Foreskin keratinocyte (primary cell): ENCODE measurements at places on chromosomes 3 and 15.

DNA sequence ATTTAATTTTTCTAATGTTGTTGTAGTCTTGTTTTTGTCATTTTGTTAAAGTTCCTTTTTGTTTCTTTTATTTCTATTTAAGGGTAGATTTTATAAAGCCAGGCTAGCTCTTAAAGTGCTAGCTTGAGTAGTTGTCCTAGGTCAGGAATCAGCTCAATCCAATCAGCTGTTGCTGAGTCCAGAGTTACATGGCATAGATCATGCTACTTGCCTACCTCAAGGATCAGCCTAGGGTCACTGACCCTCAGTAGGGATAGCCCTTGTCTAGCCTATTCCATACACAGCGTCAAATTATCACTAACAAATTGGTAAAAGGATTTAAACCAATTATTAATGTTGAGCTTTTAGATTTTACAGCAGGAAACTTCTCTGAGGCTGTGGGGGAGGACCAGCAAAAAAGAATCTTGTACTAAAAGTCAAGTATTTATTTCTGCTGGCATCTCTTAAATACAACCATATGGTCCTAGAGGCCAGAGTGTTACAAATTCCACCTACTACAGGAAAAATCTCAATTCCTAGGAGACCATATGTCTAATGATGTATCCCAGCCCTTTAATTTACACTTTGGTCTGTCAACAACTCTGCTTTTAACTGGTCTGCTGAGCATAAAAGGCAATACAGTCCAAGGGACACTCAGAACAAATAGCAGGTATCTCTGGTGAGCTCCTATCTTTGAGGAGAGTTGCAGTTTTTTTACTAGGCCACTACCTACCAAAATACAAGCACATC is 138.3 kb upstream of the PTPRG start:
- no peak for DNase-seq

DNA sequence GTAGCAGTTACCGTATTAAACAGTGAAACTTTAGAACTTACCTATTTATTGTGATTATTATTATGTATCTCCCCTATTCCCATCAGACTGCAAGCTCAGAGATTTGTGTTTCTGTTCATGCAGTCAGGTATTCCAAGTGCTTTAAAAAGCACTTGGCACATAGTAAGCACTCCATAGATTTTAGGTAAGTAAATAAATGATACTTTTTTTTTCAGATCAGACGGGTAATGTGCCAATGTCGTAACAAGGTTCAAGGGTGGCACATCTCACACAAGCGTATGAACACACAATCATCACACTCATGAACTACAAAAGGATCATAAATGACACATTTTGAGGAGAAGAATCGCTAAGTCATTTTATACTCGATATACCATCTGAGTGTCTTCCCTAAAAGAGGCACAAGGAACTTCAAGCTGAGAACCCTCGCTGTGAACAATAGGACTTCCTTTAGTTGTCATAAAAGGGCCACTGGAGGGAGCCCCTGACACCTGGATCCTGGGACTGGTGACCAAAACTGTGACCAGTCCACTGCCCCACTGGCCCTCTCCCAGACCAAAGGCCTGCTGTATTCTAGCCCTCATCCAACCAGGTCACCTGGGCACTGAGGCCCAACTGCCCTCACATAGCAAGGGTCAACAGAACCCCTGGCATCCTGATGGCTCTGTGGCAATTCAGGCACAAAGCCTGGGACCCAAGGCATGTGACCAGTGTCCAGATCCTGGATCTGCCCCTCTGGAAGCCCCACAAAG is 32.1 kb downstream of the KIF9 start:
- DNase-seq, result no peak

DNA sequence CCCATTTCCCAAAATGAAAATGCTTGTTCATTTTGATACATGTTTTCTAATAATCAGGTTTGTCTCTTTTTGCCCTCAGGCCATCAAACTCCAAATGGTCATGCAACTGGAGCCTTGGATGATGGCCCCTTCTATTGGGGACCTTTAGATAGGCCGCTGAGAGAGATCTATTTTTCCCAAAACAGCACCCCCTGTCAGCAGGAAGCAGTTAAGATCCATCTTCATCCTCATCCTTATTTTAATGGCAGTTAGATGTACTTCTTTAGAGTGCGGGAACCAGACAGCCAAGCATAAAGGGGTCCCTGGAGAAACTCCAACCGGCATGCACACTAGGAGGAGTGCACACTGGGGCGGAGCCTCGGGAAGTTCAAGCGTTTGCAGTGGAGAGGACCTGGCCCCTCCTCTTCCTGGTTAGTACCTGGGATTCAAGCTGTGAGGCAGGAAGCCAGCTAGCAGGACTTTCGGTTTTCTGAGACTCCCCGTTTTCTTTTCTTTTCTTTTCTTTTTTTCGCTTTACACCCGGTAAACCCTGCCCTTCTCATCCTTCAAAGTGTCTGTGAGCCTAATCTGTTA is 31.9 kb upstream of the STRIT1 start:
- no peak for DNase-seq

GRCh38 chr3:130811557-130811956 is 64.9 kb upstream of the PIK3R4 start:
- DNase-seq, result no peak

DNA sequence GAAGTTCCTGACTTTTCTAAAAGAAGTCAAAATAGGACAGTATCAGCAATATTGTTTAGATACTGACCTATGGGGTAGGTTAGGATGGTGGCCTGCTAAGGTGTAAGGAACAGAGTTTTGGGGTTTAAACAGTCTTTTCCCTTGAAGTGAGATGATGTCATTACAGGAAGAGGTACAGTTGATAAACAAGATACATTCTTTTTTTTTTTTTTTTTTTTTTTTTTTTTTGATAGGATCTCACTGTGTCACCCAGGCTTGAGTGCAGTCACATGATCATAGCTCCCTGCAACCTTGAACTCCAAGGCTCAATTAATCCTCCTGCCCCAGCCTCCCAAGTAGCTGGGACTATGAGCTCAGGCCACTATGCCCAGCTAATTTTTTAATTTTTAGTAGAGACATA is 33.3 kb downstream of the SLC25A36 start:
- DNase-seq, result no peak

- DNase-seq, result no peak
Observed at GRCh38 chr3:25468866-25469319, 40.8 kb downstream of the RARB start.
